ENCODE measurements at places on chromosomes 12 and 14. TPM values are rescaled to one million over a fixed set of nuclear protein-coding genes. Genes with fewer than 3 reads are reported as not detected.

The KRT5 gene
- 0.25 TPM for total RNA-seq

The KTN1 gene
- total RNA-seq, result 114 TPM

The PLEKHH1 gene
- total RNA-seq, result 4.3 TPM

The MFAP5 gene
- total RNA-seq, result not detected

The NPFF gene
- not detected for total RNA-seq

The PLEKHD1 gene
- 0.03 TPM for total RNA-seq
